ENCODE measurements at places on chromosomes 12 and 14.

GRCh38 chr14:74160763-74161162, 76.0 kb downstream of the LIN52 start:
- DNase-seq = no peak

- DNase-seq = no peak
These were observed 202.3 kb upstream of the LMNTD1 start for GRCh38 chr12:25755136-25755970.

- peak; percentile 40 for DNase-seq
These were observed 30.3 kb downstream of the CD9 start for GRCh38 chr12:6230321-6231110.

GRCh38 chr12:92134638-92135274, 10.9 kb downstream of the BTG1 start:
- DNase-seq = no peak
